ENCODE measurements at places on chromosomes 5 and 9.

- no peak for DNase-seq
Observed at GRCh38 chr5:15604986-15605385, 105.0 kb downstream of the FBXL7 start.

GRCh38 chr9:38075272-38075671 is 6.2 kb upstream of the SHB start:
- no peak for DNase-seq

DNA sequence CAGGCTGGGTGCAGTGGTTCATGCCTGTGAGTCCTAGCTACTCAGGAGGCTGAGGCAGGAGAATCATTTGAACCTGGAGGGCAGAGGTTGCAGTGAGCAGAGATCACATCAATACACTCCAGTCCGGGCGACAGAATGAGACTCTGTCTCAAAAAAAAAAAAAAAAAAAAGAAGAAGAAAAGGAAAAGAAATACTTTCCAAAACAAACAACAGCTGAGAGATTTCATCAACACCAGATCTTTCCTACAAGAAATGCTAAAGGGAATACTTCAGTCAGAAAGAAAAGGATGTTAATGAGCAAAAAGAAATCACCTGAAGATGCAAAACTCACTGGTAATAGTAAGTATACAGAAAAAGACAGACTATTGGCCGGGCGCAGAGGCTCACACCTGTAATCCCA is 8.4 kb downstream of the CCIN start:
- no peak for DNase-seq

- DNase-seq = no peak
Observed at GRCh38 chr9:106600955-106601560, 261.9 kb upstream of the ZNF462 start.

DNA sequence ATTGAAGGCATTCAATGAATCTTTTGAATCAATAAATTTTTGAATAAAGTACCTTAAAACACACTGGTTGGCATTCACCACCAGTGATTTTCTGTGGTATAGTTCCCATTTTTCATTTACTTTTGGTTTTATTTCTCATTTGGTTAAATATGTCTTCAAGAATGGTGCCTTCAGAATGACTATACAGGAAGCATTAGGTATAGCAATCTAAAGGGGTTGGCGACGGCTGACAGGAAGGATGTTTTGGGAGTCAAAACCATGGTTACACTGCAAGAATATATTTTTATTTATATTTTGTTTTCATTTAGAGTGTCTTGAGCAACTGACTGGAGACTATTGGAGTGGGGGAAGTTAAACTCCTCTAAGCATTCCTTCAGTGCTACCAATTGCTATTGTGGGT is 235.7 kb downstream of the HTR1A start:
- DNase-seq = peak; percentile 2

- DNase-seq = no peak
Observed at GRCh38 chr5:133900534-133901270, 67.7 kb downstream of the C5orf15 start.

GRCh38 chr9:296411-296810 is 81.7 kb downstream of the DOCK8 start:
- DNase-seq = no peak

DNA sequence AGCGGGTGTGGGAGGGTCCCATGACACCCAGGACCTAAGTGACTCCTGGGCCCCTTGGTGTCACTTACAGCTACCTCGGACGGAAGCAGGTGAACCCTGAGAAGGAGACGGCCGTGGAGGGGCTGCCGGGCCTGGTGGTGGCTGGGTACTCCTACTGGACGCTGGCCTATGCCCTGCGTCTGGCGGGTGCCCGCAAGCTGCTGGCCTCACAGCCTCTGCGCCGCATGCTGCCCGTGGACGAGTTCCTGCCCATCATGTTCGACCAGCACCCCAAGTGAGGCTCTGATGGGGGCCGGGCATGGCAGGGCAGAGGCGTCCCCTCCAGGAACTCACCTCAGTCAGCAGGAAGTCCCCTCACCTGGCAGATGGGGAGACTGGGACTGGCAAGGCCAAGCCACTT is 13.7 kb downstream of the CERCAM start:
- no peak for DNase-seq

DNA sequence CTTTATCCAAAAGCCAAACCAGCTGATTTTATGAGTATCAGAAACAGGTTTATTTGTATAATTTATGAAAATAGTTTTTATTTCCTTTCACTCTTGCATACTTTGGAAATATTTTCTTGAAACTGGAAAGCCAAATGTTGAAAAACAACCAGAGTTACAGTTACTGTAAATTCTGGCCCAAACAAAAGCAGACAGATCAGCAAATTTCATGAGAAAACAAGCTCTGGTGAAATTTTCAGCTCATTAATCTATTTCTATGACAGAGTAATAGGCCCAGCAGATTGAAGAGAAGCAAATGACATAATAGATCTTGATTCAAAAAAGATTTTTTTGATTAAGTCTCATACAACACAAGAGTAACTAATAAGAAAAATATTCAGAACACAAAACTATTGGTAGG is 182.7 kb downstream of the ENC1 start:
- no peak for DNase-seq

DNA sequence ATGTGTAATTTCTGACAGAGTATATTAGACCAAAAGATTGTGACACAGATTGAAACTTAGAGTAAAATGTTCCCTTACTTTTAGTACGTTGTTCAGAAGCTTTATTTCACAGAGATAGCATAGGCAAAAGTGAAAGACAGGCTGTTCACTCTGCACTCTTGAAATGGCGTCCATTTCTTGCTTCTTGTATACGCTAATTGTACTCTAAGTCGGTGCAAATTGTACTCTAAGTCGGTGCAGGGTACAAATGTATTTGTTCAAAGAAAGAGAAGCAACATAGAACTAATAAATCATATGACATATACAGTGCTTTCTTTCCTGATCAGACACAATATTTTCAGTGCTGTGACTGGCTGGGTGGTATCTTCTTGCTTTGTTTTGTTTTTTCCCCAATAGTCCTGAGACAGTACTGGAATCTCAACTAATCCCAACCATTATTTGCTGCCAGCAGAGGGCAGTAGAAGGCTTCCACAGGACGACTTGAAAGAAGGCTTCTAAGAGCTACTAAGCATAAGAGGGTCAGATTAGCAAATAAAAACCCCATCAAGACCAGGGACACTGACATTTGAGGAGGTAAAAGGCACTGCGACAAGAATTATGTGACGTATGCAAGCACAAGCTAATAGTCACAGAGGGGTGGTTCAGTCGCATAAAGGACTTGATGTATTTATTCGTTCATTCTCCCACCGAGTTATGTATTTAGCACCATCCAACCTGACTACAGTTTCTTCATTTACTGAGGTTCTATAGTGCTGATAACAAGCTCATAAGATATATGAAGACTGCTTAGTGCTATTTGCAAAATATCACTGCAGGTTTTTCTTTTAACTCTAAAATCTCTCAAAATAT is 831.8 kb downstream of the TAF11L14 start:
- DNase-seq = peak; percentile 30

DNA sequence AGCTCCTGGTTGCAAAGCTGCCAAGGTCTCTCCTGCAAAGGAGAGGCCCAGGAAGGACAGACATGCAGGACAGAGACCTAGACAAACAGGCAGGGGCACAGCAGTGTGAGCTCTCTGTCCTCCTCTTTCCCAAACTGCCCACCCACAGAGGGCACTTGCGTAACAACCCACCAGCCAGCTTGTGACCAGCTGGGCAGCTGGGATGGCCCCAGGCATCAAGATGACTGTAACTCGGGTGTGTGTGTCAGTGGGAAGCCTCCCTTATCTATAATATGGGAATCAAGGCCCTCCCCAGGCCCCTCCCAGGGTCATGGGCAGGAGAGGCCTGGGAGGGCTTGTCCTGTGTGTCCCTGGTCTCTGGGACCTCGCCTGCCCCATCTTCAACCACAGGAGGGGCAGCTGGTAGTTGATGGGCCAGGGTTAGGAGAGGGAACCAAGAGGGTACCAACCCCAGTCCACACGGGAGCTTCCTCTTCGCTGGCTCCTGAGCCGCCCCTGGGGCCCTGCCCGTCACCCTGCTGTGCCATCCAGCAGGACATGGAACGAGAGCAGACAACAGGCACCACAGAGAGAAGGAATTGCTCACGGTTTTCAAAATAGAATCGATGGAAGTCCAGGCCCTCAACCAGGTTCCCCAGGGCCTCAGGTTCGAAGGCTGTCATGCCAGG is 37.9 kb downstream of the SLC6A7 start:
- no peak for DNase-seq

DNA sequence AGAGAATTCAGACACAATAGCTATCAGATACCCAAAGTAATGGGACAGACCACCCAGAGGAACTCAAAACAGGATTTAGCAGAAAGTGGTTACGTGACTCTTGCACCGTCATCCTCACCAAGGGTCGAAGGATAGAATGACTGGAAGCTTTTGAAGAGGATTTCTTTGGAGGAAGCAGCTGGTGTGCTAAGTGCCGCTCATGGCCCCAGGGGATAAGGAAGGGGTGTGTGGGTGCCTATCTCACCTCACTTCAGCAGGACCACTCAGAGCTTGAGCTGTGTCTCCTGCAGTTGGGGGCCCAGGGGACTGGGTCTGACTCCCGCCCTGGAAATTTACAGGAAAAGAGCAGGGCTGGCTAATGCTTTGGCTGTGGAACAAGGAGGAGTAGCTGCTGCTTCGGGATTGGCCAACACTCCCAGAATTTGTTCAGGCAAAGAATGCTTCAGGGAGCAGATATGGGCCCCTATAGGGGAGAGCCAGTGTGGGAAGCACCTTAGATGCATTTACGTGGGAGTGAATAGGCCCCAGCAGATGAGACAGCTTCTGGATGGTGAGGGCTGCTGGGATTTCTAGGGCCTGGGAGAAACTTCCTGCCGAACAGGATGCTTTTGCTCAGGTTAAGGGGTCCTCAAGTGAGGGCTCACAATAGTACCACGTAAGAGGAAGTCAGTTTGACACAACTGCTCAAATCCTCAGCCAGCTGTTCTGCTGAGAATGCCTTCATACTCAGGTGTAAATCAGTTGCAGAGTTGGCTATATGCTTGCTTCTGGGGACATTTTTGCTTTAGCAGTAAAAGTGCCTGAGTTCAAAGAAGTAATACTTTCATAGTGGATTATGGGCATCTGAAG is 29.1 kb upstream of the TOMM5 start:
- no peak for DNase-seq

GRCh38 chr5:116292321-116292720 is 207.5 kb downstream of the COMMD10 start:
- DNase-seq = no peak

DNA sequence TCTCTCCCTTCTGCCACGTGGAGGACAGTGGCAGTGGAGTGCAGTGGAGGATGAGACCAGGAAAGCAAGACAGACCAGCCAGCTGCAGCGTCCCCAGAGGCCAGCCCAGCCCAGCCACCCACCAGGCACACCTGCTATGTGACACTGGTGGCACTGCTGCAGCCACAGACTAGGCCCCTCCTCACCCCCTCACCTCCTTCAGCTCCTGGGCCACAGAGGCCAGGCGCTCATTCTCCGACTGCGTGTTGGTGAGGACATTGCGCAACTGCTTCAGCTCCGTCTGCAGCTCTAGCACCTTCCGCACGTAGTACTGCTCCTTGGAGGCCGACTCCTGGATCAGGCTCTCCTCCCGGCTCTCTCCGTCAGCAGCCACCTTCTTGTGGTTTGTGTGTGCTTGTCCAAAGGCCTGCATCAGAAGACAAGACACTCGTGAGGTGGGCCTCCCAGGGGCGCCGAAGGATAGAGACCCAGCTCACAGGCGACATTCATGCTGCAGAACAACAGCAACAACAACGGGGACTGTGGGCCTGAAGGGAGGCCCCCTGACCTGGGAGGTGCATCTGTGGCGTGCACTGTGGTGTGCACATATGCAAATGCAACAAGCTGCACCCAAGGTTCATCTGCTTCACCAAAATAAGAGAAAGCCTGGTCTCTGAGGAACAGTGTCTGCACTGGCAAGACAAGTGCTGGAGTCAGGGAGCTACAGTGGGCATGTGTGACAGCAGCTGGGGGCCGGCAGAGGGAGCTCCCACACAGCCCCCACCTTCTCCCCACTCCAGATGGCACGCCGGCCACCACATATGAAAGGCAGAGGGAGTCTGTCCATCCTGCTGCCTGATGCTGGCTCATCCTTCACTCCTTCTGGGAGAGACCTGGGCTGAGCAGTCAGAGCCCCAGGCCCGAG is 35.5 kb downstream of the BICD2 start:
- no peak for DNase-seq

DNA sequence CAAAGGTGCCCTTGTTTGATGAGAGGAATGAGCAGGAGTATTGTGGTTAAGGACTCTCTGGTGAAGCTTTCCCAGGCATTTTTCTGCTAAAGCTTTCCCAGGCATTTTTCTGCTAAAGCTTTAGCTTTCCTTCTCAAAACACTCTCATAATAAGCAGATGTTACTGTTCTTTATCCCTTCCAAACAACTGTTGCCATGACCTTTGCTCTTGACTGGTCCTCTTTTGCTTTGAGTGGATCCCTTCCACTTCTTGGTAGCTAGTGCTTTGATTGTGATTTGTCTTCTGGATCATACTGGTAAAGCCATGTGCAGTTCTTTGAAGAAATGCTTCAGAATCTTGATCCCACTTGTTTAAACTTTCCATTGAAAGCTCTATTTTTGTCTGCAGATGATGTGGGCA is 85.8 kb downstream of the GPBP1 start:
- DNase-seq = no peak

DNA sequence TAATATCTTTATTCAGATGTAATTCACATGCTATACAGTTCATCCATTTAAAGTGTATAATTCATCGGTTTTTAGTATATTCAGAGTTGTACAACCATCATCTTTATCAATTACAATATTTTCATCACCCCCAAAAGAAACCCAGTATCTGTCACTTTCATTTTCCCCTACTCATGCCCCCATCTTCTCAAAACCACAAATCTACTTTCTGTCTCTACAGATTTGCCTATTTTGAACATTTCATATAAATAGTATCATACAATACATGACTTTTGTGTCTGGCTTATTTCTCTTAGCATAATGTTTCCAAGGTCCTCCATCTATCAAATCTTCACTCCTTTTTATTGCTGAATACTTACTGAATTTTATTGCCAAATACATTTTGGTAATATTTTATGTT is 305.1 kb upstream of the SGCD start:
- DNase-seq = no peak

- no peak for DNase-seq
Observed at GRCh38 chr5:43221502-43221901, 29.5 kb downstream of the NIM1K start.

DNA sequence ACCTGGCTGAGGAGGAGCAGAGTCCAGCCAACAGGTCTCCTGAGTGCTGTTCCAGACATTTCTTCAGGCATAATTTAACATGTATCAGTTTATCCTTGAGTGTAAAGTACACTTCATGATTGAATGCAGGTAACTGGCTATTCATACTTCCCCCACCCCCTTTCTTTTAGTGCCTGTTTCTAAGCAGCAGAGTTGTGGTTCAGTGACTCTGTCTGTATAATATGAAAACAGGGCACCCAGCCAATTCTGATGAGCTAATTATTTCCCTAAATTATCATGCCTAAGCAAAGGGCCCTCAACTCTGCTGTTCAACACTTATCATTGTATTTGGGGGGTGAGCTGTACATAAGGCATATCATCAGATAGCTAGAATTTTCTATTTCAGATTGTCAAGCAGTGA is 51.9 kb upstream of the ZSWIM6 start:
- DNase-seq = no peak

DNA sequence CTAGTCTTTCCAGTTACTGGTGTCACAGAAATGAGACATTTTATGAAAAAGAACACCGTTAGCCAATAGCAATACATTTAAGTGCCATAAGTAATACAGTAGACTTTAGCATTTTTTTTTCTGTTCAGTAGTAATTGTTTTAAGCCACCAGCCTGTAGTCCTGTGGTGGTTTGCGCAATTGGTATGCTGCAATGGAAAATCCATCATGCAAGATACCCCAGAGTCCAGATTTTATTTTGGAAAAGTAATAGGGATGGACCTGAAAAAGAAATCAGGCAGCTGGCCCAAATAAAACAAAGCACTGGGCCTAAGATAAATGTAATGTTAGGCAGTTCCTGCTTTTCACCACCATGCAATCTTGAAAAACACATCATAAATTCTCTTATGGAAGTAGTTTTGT is 94.6 kb upstream of the RASGRF2 start:
- DNase-seq = no peak

Measured in activated CD4-positive, alpha-beta T cell treated with anti-CD3 and anti-CD28 coated beads, Interleukin-10, Interleukin-2, amounts not matched to agents 100 ng/mL and 50 ng/mL, durations not matched to agents 16 hours and 8 hours (primary cell).